ENCODE measurements at places on chromosomes 16 and 17.
A peak's percentile ranks its signal among the peaks of the same experiment; 100 is the strongest.

DNA sequence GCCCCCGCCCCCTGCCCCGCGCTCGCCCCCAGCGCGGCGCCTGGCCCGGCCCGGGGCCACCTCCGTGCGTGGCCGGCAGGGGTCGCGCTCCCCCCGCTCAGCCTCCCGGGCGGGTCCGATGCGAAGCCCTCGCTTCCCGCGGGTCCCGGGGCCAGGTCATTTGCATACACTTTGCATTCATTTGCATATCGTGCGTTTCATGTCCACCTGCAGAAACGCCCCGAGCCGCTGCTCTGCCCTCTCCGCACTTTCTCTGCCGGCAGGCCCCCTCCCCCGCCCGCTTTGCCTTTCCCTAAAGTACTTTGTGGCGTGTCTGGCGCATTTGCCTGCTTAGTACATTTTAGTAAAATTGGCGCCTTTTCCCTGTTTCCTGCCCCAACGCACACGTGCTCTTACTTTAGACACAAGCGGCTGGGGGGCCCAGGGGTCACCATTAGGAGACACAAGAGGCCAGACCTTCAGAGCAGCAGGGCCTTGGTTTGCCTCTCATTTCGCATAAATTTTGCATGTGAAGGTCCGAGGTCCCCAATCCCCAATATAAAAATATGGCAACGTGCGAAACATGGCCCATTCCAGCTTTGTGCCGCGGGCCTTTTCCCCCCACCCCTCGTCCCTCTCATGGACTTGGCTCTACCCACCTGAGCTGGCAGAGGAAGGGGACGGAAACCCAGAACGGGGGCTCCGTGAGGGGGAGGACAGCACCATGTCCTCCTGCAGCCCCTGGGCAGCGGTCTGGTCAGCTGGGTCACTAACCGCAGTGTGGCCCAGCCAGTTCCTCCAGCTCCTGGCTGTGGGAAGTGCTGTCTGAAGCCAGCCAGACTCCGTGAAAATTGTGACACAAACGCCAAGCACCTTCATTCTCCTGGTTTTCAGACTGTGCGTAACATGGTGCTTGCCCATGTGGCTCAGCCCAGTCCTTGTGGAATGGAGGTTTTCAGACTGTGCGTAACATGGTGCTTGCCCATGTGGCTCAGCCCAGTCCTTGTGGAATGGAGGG, 34.8 kb downstream of the CBFA2T3 start:
- DNase-seq, result no peak

GRCh38 chr16:31365131-31365865, 10.3 kb downstream of the ITGAX start:
- DNase-seq, result no peak

- DNase-seq, result peak; percentile 33
Measured at GRCh38 chr17:57577751-57578607, 167.1 kb downstream of the CCDC182 start.

DNA sequence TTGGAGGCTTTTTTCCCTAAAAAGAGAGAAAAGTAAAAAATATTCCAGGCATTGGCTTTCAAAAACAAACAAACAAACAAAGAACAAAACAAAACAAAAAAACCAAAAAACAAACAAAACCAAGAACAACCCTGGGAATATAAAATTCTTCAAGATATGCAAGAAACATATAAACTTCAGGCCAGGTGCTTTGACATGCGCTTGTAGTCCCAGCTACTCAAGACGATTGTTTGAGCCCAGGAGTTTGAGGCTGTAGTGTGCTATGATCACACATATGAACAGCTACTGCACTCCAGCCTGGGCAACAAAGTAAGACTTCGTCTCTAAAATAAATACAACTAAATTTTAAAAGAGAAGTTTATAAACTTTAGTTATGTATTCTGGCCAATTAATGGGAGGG, 52.5 kb upstream of the TEX2 start:
- DNase-seq, result no peak

DNA sequence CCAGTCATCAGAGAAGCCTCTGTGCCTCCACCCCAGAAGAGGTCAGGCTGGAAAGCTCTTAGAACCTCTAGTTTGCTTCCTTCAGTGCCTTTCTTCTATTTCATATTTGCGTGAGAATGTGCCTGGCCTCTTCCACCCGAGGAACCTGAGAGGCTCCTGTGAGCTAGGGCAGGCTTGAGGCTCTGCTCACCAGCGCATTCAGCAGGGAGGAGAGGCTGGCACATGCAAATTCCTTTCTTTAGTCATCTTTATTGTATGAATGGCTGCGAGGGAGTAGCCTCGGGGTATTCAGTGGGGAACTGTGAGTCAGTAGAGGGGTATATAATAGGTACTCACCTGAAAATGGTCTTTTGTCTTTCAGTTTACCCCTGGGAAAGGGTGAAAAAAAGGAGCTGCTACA, 268.3 kb downstream of the ABCC12 start:
- no peak for DNase-seq

- DNase-seq, result no peak
Measured at GRCh38 chr17:64658931-64659330, 3.2 kb downstream of the SMURF2 start.

GRCh38 chr16:24921229-24921628, 75.5 kb downstream of the SLC5A11 start:
- no peak for DNase-seq

DNA sequence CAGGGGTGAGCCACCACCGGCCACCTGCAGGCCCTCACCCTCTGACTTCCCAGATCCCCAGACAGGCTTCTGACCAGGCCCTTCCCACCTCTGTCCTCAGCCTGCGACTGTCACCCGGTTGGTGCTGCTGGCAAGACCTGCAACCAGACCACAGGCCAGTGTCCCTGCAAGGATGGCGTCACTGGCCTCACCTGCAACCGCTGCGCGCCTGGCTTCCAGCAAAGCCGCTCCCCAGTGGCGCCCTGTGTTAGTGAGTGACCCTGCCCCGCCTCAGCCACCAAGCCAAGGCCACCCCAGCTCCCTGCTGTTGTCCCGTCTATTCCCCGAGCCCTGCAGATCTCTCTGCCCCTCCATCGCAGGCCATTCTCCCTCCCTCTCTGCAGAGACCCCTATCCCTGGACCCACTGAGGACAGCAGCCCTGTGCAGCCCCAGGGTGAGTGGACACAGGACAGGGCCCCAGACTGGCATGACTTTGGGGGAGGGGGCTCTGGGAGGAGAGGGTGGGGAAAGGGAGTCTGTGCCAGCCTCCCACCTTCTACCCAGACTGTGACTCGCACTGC, 1.9 kb downstream of the NTN3 start:
- DNase-seq, result no peak

- DNase-seq, result no peak
Measured at GRCh38 chr16:80671281-80671849, 130.6 kb downstream of the DYNLRB2 start.

DNA sequence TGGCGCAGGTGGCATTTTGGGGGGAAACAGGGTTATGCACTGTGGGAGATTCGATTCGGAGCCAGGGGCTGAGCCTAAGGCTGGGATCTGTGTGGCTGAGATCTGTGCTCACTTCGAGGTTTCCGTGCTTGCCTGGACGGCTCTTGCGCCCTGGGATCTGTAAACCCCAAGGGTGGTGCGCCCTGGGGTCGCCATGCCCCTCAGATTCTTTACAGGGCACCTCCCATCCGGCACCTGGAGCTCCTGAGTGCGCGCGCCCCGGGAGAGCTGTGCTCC, 377 bp downstream of the SLC13A5 start:
- no peak for DNase-seq

GRCh38 chr17:56752263-56752836, 81.4 kb downstream of the C17orf67 start:
- DNase-seq, result no peak

DNA sequence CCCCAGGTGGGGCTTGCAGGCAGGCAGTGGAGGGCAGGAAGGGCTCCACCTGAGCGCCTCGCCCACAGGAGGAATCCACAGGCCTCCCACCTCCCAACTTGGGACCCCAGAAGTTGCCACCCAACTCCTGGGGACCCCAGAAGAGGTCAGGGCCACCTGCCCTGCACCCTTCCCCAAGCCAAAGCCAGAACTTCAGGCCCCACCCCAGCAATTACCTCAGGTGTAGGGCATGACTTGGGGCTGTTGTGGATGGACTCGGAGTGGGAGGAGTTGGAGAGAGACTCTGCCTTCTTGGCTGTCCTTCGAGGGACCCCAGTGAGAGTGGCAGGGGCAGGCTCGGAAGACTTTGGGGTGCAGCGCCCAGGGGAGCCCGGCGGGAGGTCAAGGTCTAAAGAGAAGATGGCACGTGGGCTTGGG, 10.5 kb downstream of the TSPOAP1 start:
- no peak for DNase-seq

Data from GM04503 (cell line).